Activated CD8-positive, alpha-beta memory T cell treated with anti-CD3 and anti-CD28 coated beads, Interleukin-2, amount 50 U/mL, for 4 hours (primary cell): ENCODE measurements at places on chromosomes 1 and 21.

GRCh38 chr21:25791319-25791718 lies 56.5 kb downstream of the GABPA start:
- DNase-seq = no peak

- peak; percentile 80 for DNase-seq
These were observed 10.7 kb downstream of the OPTC start for GRCh38 chr1:203504400-203505250.

DNA sequence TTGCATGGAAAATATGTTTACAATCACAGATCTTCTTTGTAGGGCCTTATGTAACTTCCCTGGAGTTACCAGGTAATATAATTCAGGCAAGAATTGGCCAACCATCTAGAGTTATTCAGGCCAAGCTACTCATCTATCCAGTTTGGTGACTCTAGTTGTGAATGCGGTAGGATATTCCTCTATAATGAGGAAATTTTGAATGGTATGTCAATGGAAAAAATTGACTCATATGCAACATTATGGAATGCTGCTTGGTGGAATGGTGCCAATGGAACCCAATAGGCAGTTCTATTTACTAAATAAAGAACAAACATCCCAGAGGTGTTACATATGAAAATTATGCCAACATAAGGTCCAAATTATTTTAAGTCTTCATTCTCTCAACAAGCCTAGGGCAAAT lies 5.6 kb upstream of the TNFSF18 start:
- no peak for DNase-seq

- no peak for DNase-seq
These were observed 81.7 kb downstream of the DNM3 start for GRCh38 chr1:171922999-171923398.

GRCh38 chr1:186178426-186179043 lies 196.5 kb downstream of the TPR start:
- no peak for DNase-seq

DNA sequence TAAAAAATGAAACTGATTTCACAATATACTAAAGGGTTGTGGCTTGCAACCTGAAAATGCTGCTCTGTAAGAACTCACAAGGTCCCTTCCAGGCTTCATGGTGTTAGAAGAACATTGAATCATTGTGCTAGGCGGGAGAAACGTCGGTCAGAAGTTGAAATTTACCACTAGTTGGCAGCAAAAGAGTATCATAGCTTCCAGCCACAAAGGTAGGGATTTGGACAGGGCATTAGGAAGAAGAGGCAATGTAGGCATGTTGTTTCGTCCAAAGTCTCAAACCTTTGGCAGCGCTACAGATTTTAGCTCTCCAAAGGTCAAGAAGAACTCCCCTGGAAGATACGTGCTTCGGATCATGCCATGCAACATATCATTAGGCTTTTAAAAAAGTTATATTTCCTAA lies 62.5 kb upstream of the ZP4 start:
- no peak for DNase-seq

GRCh38 chr1:67314696-67315095 lies 7.0 kb downstream of the IL12RB2 start:
- no peak for DNase-seq

DNA sequence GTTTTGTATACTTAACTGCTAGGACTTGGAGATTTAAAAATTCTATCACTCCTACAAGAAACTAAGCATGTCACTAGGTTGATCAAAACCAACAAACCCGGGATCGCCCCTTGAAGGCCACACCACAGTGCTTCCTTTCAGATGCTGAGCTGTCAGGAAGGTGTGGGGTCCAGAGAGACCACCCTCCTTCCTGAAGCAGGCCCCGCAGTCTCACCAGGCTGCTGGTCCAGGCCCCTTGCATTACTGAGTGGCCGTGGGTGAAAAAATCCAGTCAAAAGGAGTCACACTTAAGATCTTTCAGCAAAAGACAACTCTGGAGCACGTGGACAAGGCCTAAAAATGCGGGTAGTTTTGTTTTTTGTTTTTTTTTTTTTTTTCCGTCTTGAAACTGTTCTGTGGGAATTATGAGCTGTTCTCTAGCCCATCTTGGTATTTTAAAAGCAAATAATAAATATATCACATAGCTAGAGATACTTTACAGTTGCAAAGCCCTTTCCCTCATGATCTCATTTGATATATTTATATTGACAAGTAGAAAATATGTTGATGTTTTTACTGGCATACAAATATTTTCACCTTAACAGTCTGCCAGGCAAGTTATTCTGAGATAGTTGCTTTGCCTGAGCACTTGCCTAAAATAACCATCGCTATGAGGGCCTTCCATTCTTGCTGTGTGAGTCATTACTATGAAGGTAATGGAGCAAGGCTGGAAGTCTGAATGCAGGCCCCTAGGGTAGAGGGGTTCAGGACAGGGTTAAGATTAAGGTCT lies 73.1 kb upstream of the EDEM3 start:
- DNase-seq = no peak

DNA sequence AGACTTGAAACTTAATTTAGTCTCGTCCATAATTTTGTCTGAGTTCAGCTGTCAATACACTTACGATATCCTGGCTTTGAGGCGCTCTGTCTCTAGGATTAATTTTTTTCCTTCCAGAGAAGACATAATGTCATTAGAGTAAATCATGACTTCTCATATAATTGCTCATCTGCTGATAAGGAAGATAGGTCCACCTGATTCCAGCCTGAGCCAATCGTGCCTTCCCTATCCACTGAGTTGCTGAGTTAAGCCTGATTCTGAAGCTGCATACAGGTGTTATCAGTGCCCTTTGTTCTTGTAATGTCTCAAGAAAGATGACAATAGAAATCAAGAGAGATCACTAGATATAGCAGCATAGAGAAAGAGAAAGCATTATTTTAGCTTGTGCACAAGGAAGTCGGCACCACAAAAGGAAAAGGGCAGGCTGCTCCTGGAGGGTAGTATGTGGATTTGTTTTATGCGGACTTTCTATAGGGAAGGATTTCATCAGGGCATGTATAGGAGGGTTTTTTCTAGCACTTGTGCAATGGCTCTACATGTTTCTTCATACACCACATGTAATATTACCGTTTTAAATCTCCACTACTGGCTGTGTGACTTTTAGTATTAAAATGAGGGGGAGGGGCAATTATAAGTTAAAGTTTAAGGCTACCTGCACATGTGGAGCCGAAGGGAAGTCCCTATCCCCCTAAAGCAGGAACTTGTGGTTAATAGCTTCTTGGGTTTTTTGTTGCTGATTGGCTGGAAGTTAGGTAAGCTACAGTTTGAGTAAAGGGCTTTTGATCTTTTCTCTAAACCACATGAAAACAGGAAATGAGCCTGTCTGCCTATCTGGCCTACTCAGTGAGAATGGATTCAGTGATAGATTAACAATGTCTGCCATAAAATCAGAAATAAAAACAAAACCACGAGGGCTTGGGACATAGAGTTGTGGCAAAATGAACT lies 133.4 kb downstream of the PLPPR5 start:
- no peak for DNase-seq

GRCh38 chr1:91520942-91521507 lies 20.4 kb downstream of the CDC7 start:
- DNase-seq = no peak

GRCh38 chr1:17834561-17835100 lies 79.5 kb downstream of the ACTL8 start:
- no peak for DNase-seq

- peak; percentile 34 for DNase-seq
These were observed 33.9 kb downstream of the TMEM63A start for GRCh38 chr1:225848030-225848955.

GRCh38 chr1:230753191-230753585 lies 6.0 kb downstream of the CAPN9 start:
- no peak for DNase-seq

GRCh38 chr1:159077120-159077961 lies 775 bp upstream of the AIM2 start:
- DNase-seq = peak; percentile 81

DNA sequence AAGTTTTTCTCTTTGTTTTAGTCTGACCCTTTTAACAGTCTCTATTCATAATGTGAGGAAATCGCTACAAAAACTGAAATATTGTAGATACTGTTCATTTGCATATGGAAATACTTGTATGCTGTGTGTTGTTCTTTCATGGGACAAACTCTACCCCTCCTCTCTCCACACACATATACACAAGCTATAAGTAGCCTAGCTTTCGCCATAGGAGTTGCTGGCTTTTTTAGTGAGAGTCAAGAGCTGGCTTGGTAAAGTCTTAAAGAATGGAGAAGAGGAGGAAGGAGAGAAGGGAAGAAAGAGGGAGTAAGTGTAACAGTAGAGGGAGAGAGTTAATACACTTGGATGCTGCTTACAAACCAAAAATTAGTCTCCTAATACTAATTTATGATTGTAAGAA lies 115.6 kb downstream of the RABGAP1L start:
- no peak for DNase-seq

- DNase-seq = no peak
These were observed 93.9 kb downstream of the C1orf21 start for GRCh38 chr1:184480736-184481135.

DNA sequence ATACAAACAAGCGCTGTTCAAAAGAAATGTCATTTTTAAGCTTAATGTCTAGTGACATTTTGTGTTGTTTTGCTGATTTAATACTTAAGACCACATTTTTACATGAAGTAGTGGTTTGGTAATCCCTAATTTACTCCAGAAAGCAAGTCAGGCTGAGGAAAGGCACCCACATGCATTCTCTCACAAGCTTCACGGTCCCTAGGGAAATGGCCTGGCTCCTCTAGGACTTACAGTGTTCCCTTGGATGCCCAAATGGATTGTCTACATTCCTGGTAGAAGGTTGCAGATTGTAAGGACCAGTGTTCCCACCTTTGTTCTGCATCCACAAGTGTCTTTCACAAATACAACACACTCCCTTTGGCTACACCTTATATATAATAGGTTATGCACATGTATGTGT lies 9.5 kb downstream of the GPSM2 start:
- DNase-seq = no peak

GRCh38 chr1:19468397-19468956 lies 16.9 kb downstream of the CAPZB start:
- DNase-seq = peak; percentile 76

GRCh38 chr21:44413566-44414290 lies 41.6 kb upstream of the LRRC3 start:
- DNase-seq = no peak

GRCh38 chr1:247345881-247346280 lies 14.2 kb upstream of the ZNF496 start:
- no peak for DNase-seq

- no peak for DNase-seq
These were observed 551.1 kb downstream of the MATN1 start for GRCh38 chr1:30172299-30172694.

DNA sequence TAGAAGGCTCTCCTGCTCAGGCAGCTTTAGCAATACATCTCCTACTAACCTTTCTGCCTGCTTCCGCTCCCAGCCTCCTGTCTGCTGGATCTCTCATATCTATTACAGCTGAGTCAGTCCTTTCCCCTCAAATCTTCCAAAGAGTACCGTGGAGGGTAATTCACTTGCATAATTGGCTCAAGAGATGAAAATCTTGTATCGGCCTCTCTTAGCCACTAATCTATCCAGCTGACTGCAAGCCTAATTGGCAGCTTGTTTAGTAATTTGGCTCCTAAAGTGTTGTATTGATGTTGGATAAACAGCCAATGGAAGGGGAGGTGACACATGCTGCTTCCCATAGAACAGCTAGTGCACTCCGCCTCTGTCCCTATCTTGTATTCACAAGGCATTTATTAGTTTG lies 195.7 kb downstream of the GPATCH2 start:
- DNase-seq = no peak

DNA sequence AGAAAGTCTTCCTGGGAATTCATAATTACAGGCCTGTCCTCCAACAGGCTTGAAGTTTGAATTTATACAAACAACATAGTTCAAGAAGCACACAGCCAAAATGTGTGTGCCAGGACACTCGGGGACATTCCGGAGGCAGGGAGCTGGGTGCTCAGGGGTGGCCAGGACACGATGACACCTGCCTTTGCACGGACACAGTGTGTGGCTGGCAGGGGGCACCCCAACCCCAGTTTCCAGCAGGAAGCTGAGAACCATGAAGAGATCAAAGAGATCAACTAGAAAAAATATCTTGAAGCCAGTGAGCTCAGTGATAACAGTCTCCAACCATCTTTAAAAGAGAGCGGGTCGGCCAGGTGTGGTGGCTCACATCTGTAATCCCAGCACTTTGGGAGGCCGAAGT lies 32.5 kb upstream of the TRAPPC10 start:
- no peak for DNase-seq
